ENCODE measurements at places on chromosomes 2 and 18.

GRCh38 chr2:108974674-108975073 is 14.3 kb downstream of the EDAR start:
- no peak for DNase-seq

GRCh38 chr2:33765122-33765521 is 166.0 kb upstream of the FAM98A start:
- no peak for DNase-seq

DNA sequence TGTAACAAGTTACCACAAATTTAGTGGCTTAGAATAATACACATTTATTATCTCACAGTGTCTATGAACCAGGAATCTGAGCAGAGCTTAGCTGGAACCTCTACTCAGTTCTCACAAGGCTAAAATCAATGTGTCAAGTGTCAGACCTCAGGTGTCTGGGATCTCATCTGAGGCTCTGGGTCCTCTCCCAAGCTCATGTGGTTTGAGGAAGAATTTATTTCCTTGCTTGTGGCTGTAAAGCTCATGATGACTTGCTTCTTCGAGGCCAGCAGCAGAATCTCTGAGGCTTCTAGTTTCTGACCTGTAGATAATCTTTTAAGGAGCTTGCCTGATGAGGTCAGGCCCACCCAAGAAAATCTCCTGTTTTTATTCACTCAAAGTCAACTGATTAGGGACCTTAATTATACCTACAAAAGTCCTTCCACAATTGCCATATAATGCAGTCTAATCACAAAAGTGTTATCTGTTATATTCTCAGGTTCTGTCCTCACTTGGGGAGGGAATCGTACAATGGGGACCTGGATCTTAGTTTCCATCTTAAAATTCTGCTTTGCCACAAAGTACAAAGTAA is 14.3 kb downstream of the NCKAP5 start:
- no peak for DNase-seq

DNA sequence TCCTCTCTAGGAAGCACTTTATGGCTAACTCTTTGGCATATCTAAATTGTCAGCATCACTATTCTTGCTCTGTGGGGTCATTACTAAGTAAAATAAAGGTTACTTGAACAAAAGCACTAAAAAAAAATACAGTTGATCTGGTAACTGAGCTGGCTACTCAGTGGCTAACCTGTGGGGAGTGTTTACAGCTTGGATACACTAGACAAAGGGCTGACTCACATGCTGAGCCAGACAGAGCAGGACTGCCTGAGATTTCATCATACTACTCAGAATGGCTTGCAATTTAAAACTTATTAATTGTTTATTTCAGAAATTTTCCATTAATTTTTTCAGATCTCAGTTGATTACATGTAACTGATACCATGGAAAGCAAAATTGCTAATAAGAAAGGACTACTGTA is 1690.4 kb upstream of the SLC39A10 start:
- no peak for DNase-seq

DNA sequence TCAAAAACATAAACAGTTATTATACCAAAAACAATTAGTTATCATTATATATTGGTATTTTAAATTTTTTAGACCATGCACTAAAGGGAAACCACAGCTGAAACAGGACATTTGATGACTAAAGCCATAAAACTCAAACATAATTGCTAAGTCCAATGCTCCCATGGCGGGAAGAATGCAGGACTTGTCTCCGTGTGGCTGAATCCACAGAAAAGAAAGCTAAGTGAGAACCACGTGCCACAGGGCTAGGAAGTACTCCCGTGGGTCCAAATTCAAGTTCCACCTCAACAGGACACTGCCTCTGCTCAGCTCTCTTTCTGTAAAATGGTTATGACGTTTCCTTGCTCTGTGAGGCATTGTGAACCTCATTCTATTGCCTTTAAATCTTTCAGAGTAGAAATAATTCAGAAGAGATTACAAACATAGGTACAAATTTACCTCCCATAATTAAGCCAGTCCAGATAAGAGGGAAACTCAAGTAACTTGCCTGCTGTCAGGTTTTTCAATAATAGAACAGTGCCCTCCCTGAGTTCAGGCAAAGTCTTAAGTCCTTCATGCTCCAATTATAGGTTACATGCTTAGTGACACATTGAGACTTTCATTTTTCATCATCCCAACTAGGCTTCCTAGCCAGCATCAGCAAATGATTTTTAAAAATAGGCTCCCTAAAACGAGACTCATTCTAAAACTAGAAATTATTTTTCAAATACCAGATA is 36.7 kb downstream of the FTCDNL1 start:
- DNase-seq: no peak

DNA sequence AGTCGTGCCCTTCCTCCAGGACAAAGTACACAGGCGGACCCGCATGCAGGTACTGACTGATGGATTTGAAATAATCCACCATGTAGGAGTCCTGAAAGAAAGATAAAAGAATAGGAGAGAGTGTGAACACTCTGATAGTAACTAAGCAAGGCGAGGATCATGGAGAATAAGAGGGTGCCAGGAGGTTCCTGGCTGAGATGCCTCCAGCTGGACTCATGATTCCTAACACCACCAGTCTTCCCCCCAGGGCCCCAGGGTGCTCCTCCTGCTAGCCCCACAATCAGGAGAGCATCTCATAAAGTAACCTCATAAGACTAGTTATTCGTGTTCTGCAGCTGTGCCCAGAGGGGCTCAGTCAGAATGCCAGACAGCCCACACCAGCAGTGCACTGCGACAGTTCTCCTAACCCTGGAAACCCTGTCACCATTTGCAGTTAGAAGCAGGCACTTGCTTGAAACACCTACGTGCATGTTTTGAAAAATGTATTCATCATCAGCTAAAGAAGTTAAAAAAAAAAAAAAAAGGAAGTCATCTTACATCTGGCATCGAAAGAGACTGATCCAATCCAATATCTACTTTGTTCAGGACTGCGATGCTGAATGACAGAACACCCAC is 36.7 kb downstream of the RMC1 start:
- no peak for DNase-seq

DNA sequence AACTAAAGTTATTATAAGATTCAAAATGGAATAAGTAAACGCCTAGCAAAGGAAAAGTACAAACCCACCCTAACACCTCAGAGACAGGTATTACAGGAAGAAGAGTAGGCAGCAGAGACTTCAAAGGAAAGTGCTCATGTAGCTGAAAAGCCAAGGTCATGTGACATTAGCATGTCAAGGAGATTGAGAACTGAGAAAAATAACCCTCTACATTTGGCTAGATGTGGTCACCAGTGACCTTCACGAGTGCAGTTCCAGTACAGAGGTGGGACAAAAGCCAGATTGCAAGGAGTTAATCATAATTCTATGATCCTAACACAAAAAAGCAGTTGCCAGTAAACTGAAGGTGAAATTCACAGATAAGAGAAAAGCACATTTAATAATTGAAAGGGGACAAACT is 252.7 kb downstream of the ZEB2 start:
- no peak for DNase-seq

- no peak for DNase-seq
These were observed 145.1 kb downstream of the KCNE4 start for GRCh38 chr2:223197046-223197445.

- DNase-seq: no peak
These were observed 692 bp upstream of the POMC start for GRCh38 chr2:25169073-25169470.

GRCh38 chr2:179987916-179988315 is 19.2 kb downstream of the CWC22 start:
- no peak for DNase-seq

DNA sequence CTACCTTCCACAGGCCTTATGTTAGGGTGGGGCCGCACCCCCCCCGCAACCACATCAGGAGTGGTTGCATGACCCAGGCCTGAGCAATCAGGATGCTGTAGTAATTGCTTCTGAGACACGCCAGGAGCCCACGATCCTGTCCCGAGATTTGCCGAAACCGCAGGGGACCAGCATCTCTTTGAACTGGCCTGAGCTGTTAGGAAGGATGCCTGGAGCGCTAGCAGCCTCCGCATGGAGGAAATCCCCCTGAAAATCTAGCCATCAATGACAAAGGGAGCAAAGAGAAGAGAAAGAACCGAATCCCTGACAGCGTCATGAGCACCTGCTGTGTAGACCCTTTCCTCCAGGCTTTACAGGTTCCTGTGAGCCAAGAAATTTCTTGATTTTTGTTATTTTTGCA is 8.7 kb upstream of the TEX44 start:
- no peak for DNase-seq

GRCh38 chr2:148960483-148960882 is 78.0 kb upstream of the LYPD6B start:
- DNase-seq: no peak

- no peak for DNase-seq
These were observed 508.3 kb upstream of the MYT1L start for GRCh38 chr2:2839393-2839781.

GRCh38 chr18:13206301-13206700 is 12.3 kb upstream of the LDLRAD4 start:
- DNase-seq: no peak

GRCh38 chr2:62787386-62787785 is 81.9 kb downstream of the EHBP1 start:
- DNase-seq: no peak

- no peak for DNase-seq
These were observed 48.9 kb upstream of the TMEM177 start for GRCh38 chr2:119630121-119630520.

DNA sequence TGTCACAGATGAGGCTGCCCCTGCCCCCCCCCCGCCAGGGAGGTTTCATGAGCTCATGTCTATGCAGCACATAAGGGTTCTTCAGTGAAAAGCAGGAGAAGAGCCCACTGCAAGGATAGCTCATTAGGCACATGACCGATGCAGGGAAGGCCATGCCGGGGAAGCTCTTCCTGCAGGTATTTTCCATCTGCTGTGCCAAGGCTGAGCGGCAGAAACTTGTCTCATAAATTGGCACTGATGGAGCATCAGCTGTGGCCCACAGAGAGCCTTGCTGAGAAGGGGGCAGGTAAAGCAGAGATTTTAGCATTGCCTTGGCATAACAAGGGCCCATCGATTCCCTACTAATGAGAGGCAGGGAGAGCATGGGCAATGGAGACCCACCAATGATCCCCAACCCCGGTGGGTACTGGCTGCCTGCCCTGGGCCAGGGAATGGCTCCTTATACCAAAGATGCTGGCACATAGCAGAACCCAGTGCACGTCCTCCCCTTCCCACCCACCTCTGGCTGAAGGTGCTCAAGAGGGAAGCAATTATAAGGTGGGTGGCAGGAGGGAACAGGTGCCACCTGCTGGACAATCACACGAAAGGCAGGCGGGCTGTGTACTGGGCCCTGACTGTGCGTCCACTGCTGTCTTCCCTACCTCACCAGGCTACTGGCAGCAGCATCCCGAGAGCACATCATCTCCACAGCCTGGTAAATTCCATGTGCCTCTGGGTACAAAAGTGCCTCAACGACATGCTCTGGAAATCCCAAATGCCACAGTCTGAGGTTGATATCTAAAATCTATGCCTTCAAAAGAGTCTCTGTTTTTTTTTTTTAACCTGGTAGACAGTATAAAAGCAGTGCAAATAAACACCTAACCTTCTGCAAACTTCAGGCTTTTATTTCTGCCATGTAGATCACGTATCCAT is 41.4 kb downstream of the STEAP3 start:
- no peak for DNase-seq

DNA sequence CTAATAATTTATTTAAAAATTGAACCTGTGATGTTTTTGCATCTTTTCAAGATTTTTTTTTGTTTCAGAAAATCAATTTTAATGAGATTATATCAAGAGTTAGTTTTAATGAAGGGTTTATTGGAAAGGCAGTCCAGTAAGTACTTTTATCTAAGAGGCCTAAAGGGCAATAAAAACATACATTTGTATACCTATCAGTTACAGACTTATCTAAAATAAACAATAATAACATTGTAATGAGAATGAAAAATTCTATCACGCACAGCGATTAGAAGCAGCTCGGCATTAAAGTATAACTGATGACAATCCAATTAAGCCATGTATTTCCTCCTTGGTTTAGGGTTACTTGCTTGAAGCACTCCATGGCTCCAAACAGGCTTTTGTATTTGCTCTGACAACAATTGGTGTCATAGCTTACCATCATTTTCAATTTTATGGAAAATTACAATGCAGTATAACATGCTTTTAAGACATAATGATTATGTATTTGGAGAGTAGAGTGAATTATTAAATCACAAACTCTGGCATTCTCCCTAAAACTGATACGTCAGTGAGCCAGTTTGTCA is 629.4 kb downstream of the TSN start:
- DNase-seq: no peak

GRCh38 chr2:22520369-22521288 is 864.4 kb upstream of the KLHL29 start:
- no peak for DNase-seq

GRCh38 chr18:79964330-79965118 is at the start of gene HSBP1L1:
HSBP1L1 (plus strand) TSS chr18:79964643; CDS start chr18:79964736, 93 bp downstream.
- peak; percentile 55 for DNase-seq

- no peak for DNase-seq
These were observed 566.2 kb downstream of the TDRD15 start for GRCh38 chr2:21690005-21690404.

GRCh38 chr2:166163775-166164174 is 36.0 kb upstream of the SCN1A start:
- DNase-seq: no peak

DNA sequence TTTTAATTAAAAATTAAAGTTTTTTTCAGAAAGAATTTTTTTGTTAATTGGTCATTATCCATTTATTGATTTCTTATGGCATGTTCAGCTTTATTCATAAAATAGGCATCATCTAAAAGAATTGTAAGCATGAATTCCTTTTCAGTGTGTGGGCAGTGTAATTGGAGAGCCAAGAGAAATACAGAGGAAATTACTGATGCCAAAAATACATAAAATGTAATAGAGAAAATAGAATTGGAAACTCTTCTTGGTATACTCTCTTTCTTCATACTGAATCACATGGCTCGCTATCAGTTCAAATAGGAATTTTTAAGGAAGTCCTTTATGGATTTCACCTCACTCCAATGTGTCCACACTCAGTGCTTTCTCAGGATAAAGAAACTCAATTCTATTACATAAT is 663.6 kb upstream of the NRXN1 start:
- no peak for DNase-seq

- DNase-seq: no peak
These were observed 512.9 kb downstream of the LRRTM4 start for GRCh38 chr2:77009307-77009706.

DNA sequence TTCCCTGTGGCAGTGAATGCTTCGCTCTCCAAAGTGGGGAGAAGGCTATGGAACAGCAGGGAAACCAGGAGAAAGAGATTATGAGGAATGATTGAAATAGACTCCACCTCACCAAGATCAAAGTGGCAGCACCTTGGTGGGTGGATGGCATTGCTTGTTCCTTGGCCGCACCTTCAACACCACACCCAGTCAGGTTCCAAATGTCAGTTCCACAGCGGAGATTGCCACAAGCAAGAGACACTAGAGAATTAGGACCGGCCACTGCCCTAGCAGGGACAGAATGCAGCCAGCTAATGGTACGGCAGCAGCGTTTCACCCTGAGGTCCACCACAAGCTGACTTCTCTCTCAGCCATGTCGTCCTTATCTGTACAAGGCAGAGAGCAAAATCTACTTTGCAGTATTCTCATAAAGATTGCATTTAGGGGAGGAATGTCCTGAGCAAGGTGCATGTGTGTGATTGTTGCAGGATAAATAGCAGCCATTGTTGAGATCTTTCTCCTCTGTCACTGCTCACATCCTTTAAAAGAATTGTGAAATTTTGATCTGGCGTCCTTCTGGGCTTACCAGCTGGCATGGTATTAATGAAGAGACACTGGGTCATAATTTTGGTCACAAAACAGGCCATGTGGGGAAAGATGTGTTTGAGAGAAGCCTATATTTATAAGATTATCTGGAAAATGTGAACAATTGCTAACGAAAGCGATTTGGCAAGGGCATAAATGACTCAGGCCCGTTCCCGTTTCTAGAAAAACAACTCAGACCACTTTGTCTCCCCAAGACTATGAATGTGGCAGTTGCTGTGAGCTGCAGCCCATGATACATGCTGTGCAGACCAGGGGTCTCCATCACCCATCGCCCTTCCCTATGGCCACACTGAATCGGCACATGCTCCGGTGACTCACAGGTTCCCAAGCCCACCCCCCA is 228.6 kb upstream of the ID2 start:
- no peak for DNase-seq
